ENCODE measurements at places on chromosomes 1 and 21.
A peak's percentile ranks its signal among the peaks of the same experiment; 100 is the strongest.

- DNase-seq: no peak
These were observed 6.8 kb upstream of the OLIG2 start for GRCh38 chr21:33018707-33019465.

DNA sequence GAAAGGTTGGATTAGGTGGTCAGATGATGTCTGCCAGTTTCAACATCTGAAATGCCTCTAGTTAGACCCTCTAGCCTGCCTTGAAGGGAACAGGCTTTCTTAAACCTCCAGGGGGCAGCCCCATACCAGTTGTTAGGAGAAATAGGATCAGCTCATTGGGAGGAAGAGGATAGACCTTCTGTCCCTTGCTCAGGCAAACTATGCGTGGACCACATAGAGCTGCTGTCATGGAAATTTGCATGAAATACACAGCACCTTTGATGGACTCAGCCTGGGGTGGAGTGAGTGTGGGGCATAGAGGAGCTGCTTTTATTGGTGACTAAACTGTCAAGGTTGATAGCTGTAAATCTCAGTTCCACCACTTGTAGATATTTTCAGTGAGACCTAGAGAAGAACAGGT is 38.4 kb upstream of the SPAG17 start:
- peak; percentile 31 for DNase-seq

GRCh38 chr21:41195311-41195710 is 27.4 kb downstream of the BACE2 start:
- no peak for DNase-seq

- peak; percentile 97 for DNase-seq
These were observed 9.0 kb upstream of the RPTN start for GRCh38 chr1:152167835-152168534.

DNA sequence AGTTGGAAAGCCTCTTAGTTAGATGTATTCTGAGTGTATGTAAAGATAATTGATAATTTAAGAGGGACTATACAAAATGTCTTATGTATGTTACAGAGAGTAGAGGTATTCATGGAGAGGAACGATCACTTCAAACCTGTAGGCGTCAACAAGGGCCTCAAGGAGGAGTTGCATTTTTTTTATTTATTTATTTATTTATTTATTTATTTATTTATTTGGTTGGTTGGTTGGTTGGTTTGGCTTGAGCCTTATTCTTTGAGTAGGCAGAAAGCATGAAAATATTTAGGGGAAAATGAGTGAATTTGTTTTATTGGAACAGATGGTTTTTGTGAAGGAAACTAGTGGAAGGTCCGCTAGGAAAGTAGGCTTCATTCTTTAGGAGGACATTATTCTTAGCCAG is 8.5 kb downstream of the ANGPTL1 start:
- no peak for DNase-seq

- DNase-seq: peak; percentile 85
These were observed 8.9 kb downstream of the CCDC185 start for GRCh38 chr1:223401873-223402789.

DNA sequence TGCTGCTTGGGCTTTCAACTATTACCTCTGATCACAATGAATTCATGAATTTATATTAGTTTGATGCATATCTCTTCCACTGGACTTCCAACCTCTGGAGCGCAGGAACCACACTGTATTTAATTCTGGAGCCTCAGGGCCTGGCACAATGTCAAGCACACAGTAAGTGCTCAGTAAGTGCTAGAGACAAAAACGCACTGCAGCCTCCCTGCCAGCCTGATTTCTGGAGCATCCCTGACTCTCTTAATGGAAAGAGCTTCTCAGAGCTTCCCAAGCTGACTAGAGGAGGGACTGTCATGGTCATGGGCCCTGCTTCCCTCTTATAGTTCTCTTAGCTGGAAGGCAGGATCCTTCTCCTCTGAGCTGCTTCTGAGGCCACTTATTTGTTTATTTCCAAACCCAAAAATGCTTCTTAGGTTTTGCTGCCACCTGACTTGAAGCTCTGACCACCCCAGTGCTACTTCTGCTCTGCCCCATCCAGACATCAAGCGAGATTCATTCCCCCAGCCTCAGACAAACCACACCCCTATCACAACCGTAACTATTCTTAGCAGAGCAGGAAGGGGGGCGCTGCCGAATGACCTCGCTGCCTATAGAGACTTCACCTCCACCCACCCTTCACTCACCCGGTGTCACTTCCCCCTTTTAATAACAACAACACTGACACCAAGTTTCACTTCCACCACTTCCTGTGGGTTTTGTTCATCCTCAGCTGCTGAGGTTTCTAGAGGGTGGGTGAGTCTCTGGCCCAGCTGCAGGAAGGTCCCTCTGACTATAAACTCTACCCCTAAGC is 33.6 kb downstream of the NUAK2 start:
- DNase-seq: peak; percentile 69

- peak; percentile 8 for DNase-seq
These were observed 19.7 kb upstream of the ATP6V1G3 start for GRCh38 chr1:198560161-198560560.

GRCh38 chr1:217196616-217197015 is 434.3 kb downstream of the GPATCH2 start:
- DNase-seq: no peak

DNA sequence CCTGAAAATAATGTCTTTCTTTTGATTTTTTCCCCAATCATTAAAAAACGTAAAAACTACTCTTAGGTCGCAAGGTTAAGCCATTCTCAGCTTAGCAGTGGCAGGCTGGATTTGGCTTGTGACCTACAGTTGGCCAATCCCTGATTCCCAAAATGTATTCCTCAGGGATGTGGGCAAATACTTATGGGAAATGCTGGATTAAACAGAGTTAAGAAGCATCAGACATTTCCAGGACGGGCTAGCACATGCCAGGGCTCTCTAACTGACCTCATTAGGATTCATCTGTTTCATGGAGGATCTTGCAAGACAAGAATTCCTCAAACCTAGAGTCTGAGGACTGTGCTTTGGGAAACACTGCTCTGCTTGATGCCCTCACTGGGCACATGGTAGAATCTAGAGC is 982 bp upstream of the IL24 start:
- DNase-seq: no peak

DNA sequence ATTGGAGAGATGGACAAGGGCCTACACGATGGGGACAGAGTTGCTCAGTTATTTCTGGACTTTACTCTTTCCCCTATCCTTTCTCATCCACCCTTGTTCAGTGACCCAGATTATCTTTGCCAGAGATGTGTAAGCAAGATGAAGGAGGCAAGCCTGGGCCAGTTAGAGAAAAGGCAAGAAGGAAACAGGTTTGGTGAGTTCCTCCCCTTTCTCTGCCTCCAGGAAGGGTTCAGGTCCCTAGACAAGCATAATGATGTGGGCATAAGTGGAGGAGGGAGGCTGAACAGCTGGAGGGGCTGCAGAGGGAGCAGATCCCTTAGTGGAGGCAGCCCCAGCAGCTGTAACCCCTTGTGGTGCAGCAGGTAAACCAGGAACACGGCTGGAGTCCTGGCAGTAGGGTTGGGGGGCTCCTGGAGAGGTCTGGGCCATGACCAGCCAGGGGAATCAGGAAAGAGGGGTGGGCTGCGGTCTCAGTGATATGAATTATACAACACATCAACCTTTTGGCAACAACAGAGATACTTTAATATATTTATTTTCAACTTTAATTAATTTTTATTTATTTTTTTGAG is 9.2 kb upstream of the CDC42 start:
- no peak for DNase-seq

All from EH (cell line).